Fibroblast of the aortic adventitia (primary cell): ENCODE measurements at places on chromosomes 11 and 22. TPM values are rescaled to one million over a fixed set of nuclear protein-coding genes. Genes with fewer than 3 reads are reported as not detected.

GRCh38 chr22:41243361-41243760, 2.6 kb upstream of the CHADL start:
- DNase-seq, result no peak

DNA sequence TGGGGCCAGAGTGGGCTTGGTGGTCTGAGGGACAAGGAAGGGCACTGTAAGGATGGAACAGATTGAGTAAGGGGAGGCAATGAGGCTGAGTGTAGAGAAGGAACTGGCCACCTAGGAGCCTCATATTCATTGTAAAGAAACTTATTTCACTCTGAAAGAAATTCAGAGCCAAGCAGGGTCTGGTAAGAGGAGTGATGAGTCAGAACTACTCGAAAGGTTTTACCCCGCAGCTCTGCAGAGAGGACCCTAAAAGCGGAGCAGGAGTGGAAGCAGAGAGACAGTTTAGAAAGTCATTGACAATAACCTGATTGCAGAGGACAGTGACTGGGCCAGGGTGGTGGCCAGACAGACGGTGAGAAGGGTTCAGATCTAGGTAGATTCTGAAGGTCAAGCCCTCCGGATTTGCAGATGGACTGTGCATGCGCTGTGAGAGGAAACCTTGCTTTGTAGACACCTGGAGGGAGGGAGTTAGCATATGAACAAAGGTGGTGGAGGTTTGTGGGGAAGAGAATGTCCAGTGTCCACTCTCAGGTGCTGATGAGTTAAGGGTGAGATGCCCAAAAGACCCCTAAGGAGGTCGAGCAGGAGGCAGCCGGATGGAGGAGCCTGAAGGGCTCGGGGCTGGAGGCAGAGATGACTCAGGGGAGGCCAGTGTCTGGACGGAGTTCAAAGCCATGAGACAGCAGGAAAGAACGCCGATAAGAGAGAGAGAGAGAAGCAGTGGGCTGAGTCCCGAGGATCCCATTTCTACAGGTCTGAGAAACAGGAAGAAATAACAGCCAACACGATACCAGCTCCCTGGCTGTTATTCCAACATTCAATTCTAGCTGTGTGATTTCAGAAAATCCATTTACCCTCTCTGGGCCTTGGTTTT, 546.0 kb downstream of the BRD1 start:
- DNase-seq, result no peak

- no peak for DNase-seq
Measured at GRCh38 chr11:46858920-46859546, 13.0 kb upstream of the CKAP5 start.

- no peak for DNase-seq
Measured at GRCh38 chr11:38819981-38820380, 2221.9 kb upstream of the RAG2 start.

DNA sequence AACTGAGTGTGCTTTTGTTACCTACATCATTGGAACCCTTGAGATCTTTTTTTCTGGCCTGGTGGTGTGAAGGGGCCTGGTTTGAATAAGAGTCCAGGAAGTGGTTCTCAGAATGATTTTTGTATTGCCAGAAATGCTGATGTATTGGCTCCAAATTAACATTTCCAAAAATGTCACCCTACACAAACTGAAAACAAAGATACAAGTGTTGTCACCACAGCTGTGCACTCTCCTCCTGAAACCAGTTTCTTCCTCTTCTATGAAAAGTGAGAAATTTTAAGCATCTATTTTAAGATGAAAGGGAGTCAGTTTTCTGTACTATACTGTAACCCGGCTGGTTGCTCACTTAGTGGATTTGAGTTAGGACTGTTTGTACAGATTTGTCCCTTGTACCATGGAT, 218.8 kb downstream of the PGR start:
- no peak for DNase-seq

DNA sequence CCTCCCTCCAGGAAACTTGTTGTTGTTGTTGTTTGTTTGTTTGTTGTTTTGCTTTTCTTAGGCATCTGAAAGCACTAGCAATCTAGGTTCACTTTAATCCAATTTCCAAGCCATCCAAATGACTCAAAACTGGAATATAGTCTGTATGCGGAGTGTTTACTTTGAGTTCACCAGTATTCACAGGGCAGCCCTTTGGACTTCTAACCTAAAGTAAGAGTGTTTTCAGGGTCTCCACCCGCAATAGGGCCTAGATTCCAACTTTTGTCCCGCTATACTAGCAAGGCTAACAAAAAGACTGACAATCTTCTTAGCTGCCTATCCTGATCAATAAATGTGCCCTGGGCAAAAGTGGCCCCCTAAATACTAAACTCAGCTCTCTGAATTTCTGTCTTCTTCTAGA, 13.6 kb downstream of the PGM2L1 start:
- DNase-seq, result no peak

DNA sequence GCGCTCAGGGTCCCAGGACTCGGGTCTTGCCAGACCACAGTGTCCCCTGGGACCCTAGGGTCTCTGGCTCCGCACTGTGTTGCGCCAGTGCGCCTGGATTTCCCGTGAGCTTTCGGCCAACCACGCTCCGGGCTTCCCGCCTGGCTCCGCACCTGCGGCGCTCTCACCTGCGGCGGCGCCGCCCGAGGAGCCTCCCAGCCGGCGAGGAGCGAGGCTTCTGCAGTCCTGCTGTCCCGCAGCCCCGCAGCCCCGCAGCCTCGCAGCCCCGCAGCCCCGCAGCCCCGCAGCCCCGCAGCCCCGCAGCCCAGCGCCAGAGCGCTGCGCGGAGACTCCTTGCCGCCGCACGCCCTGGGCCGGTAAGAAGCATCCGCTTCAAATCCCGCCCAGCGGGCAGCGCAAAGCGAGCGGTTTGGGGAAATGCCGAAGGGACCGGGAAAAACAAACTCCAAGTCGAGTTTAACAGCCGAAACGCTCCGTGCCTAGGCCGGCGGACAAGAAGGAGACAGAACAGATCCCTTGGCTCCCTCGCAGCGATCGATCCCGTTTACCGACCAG, 939 bp downstream of the ALX4 start:
- DNase-seq, result no peak

GRCh38 chr11:34613552-34614056, 7.3 kb upstream of the EHF start:
- no peak for DNase-seq

Gene KIF18A
- 0.82 and 18.2 TPM in 2 replicates for total RNA-seq

Gene APOC3
- not detected in 2 replicates for total RNA-seq

Gene SHISAL1
- total RNA-seq, result 0.98 and 11.4 TPM in 2 replicates
